ENCODE measurements at places on chromosomes 7 and 10.

DNA sequence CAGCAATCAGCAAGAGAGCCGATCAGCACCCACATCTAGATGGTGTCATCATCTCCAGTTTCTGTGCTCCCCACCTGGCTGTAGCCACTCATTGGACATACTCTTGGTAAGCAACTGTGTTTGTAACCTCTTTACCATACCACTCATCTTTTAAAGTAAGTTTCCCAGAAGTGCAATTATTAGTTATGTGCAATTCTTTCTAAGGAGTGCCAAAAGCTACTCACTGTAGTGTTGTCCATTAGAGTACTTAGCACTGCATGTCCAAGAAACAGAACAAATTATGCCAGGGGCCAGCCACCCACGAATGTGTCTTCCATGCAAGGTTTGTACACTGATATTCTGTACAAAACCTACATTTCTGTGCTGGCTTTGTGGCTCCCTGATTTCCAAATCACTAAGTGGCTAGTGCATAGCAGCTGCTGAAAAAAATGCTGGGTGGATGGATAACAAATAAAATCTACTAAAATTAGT is 131.9 kb downstream of the SRPK2 start:
- no peak for DNase-seq

DNA sequence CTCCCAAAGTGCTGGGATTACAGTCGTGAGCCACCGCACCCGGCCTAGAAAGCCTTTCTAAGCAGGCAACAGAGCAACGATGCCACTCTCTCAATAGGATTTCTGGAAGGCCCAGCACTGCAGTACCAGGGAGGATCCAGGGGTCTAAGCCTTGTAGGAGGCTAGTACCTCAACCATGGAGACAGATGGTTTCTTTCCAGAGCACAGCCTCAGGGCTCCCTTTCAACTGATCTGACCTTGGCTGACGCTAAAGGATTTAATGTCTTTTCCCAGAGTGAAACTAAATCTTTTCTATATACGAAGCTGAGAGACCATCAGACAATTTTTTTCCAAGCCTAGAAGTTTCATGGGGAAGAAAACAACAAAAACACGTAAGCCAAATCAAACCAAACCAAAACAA is 78.0 kb downstream of the WDR11 start:
- no peak for DNase-seq

GRCh38 chr7:25665903-25666670 is 437.8 kb upstream of the NPVF start:
- DNase-seq = no peak

DNA sequence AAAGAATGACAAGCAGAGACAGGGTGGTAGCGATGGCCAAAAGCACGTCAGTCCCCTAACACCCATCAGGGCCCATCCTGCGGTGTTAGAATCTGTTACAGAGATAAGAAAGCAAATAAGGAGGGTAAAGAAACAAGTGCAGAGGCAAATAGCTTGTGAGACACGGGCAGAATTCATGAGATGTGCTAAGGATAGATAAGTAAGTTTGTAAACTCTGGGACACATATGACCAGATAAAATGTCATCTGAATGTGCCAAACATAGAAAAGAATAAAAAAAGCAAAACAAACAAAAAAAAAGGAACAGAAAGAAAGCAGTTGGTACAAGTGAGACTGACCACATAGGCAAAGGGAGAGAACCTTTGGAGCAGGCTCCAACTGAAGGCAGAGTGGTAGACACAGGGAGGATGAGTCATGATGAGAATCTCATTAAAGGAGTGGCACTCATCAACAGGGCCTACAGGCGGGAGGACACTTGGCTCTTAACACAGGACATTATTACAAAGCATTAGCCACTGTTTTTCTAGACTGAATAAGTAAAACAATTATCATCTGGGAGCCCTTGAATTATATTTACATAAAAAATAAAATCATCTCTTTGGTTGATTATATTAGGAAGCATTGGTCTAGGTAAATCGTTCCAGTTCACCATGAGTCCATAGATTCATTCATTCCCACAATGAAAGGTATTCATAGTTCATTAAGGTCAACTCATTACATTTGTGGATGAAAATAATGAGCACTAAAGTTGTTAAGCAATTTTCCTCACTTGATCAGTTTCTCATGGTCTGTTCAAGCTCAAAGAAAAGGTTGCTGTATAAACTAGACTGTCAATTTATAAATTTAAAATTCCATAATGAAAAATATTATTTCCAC is 21.5 kb upstream of the EPHB6 start:
- DNase-seq = no peak

DNA sequence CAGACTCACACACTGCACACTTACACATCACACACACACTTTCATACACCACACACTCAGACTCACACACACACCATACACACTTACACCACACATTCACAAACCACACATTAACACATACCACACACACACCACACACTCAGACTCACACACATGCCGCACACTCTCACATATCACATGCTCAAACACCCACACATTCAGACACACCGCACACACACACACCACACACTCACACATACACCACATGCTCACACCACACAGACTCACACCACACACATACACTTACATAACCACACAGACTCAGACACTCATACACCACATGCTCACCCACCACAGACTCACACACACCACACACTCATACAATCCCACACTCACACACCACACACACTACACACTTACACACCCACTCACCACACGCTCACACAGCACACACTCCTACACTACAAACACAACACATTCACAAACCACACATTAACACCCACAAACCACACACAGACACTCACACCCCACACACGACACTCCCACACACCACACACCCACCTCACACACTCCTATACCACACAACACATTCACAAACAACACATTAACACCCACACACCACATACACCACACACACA is 125.4 kb downstream of the EVX1 start:
- DNase-seq = no peak

- no peak for DNase-seq
Observed at GRCh38 chr7:40530292-40530691, 395.5 kb downstream of the SUGCT start.

DNA sequence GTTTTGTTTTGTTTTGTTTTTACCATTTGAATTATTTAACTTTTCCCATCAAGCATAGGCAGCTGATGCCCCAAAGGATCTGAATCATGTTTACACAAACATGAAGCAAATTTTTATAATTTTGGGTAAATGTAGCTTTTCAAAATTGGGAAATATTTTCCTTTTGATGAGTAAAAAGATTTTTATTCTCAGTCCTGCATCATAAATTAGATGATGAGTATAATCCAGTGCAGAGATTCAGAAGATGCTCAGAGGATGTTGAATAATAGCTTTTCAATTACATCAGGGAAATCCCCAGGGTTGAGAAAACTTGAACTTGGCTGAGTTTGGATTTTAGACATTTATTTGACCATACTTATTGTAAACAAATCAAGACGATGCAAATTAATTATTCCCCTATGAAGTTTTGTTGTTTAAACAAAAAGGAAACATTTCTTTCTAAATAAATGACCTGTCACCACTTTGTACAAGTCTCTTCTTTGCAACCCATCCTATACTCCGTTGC is 121.7 kb downstream of the FAM204A start:
- no peak for DNase-seq

- peak; percentile 31 for DNase-seq
Observed at GRCh38 chr7:4610768-4611467, 71.2 kb upstream of the FOXK1 start.

DNA sequence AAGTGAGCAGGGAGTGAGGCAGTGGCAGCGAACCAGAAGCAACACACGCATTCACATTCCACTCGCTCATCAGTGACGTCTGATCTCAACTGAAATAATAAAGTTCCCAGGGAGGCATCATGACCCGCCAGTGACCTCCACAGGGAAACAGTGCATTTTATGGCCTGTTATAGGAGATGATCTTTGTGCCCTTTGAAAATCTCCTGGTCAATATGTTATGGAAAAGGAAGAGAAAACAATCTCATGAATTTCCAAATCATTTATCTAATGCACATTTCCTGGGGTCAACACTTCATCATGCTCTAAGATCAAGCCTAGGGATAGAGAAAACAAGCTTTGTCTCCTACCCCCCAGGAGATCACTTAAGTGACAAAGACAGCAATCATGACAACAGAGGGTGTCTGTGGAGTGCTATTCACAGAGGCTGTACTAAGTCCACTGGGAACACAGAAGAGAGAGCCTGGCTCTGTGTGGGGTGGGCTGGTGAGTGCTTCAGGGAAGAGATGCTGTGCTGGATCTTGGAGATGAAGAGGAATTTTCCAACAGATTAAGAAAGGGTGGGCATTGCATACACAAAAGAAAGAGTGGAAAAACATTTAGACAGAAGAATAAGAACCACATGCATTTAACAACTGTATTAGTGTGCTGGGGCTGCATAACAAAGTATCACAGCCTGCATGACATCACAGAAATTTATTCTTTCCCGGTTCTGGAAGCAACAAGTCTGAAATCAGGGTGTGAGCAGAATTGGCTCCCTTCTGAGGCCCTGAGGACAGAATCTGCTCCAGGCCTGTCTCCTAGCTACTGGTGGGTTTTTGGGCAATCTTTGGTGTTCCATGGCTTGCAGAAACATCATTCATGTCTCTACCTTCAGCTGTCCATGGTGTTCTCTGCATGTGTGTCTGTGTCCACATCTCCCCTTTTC is 613.9 kb upstream of the IGFBP3 start:
- no peak for DNase-seq

DNA sequence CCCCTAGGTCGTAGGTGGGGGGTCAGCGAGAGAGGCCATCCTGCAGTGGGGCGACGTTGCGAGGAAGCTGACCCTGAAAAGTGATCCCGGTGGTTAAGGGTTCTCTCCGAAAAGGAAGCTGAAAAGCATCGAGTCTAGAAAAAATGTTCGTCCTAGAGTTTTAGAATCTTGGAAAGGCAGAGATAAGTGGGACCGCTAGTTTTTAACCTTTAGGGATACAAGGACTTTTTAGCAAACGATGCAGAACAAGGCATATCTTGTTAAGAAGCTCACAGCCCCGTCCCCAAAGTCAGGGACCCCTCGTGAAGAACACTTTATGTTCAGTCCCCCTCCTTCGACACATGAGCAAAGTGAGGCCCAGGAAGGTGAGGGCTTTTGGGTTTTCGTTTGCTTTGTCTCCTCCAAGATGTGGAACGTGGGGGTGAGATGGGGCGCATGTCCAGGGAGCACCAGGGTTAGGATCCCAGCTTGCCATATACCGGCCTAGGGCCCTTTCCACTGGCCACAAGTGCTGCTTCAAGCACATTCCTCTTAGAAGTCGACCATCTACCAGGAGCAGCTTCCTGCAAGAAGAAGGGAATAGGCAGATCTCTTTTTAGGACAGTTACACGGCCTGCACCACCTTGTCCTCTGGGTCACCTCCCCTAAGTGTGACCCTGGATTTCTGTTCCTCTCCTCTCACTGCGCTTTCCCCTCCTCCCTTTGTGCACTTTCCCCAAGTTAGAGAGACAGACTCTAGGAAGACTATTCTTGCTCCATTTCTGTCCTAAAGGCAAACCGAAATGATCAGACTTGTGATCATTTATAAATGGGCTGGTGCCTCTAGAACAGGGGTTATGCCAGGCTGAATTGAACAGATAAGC is 969 bp downstream of the SLC35G1 start:
- no peak for DNase-seq

- DNase-seq = no peak
Observed at GRCh38 chr10:61284222-61284890, 168.8 kb downstream of the TMEM26 start.

GRCh38 chr7:156948361-156948760 is 1.2 kb upstream of the NOM1 start:
- no peak for DNase-seq

DNA sequence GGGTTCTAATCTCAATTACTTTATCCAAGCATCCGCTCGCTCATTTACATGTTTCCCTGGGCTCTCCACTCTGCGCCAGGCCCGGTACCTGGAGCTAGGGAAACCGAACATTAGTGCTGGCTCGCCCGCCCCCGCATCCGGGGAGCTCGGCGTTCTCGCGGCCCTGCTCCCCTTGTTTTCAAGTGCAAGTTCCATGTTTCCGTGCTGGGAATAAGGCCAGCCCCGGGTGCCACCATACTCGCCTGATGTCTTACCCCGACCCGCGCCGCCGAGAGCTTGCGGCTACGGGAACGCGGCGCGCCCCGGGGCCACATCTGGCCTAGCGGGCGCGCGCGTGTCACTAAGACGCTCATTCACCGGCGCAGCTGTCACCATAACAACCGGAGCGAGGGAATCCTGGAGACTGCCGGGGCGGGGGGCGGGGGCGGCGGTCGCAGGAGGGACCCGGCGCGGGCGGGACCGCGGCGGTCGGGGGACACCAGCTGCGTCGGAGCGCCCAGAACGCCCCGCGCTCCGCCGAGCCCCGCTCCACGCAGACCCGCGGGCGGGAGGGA is at the start of gene NEURL1:
Gene NEURL1, plus strand, starts transcription at position 344 of the 554 bp plus-strand sequence. CDS start 683 bp downstream, outside the sequence.
- DNase-seq = peak; percentile 13

GRCh38 chr10:86018735-86019058 is 347.9 kb downstream of the GRID1 start:
- no peak for DNase-seq

DNA sequence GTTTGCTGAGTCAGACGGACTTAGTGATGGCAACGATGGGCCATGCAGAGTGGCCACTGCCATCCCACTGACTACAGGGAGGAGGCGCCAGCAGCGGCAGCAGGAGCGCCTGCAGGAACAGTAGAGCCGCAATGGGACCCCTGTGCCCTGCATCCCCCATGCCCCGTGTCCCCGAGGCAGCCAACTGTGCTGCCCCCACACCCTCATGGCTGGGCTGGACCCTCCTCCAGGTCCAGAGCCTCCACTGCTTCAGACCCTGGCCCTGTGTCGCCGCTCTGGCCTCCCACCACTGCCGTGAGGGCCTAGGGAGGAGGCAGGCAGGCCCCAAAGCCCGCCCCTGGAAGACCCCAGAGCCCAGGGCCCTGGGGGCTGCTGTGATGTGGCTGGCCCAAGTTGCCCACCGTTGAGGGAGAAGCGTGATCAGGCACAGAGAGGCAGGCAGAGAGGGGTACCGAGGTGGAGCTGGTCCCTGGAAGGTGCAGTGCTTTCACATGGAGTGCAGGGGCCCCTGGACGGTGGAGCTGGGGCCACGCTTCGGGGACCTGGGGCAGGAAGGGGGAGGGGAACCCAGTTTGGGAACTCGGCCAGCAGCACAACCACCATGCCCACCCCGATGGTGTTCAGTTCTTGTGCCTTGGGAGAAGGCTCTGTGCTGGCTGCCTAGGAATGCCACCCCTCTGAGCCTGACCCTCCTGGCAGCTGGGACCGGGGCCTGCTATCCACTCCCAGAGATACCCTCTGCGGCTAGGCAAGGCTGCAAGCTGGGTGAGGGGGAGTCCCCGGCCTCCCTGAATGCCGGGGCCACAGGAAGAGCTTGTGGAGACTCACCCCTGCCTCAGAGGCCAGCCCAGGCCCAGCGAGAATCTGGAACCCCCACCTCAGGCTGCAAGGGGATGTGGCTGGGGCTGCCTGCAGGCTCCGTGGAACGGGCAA is 32.6 kb downstream of the DKK1 start:
- no peak for DNase-seq

- DNase-seq = no peak
Observed at GRCh38 chr10:15116225-15116624, 19.1 kb downstream of the RPP38 start.

- no peak for DNase-seq
Observed at GRCh38 chr10:133088956-133089800, 1.5 kb downstream of the ADGRA1 start.

Data from stimulated activated CD4-positive, alpha-beta T cell treated with anti-CD3 and anti-CD28 coated beads, Interleukin-2, amount 100 ng/mL, for 4 hours (primary cell).